Activated CD4-positive, alpha-beta T cell treated with anti-CD3 and anti-CD28 coated beads, Interleukin-2, amount 10 ng/mL, durations not matched to agents 24 days and 14 days (primary cell): ENCODE measurements at places on chromosomes 5 and 9. TPM values are rescaled to one million over a fixed set of nuclear protein-coding genes. Genes with fewer than 3 reads are reported as not detected.

TNFSF15 gene
- 1.4 and 1.5 TPM in 2 replicates for total RNA-seq

DNA sequence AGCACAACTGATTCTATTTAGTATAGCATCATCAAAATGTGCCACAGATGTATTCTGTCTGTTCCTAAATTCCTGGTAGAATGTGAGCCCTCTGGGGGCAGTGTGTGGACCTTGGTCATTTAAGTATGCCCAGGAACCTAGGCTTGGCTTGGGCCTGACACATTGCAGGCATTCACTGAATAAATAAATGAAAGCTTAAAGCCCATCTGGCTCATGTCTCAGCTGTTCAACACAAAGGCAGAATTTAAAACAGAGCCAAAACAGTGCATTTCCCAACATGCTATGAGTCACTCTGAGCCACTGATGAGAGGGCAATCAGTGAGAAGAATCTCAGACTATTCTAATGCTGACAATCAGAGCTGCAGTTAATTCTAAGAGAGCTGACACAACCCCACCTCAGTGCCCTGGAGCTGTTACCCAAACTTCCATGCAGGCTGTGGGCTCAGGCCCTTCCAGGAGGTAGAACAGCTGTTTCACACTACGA, 8.1 kb downstream of the FAM193B start:
- no peak overlapping the region for H3K27ac ChIP-seq
- peaks cover 15% of the 10 kb centered on the region for H3K36me3 ChIP-seq
- no peak overlapping the region for H3K4me3 ChIP-seq
- H3K4me1 ChIP-seq, result peaks cover 11% of the 10 kb centered on the region

- no peak overlapping the region for H3K4me3 ChIP-seq
- DNase-seq, result no peak
- H3K36me3 ChIP-seq, result no peaks in the 10 kb centered on the region
- H3K4me1 ChIP-seq, result peaks cover 55% of the 10 kb centered on the region
These were observed 14.5 kb downstream of the C9orf50 start for GRCh38 chr9:129606161-129607026.

C9 gene
- total RNA-seq, result not detected in 2 replicates

PDCD1LG2 gene
- total RNA-seq, result 1.3 and 1.5 TPM in 2 replicates
